ENCODE measurements at places on chromosomes 5 and 9.
A peak's percentile ranks its signal among the peaks of the same experiment; 100 is the strongest.

DNA sequence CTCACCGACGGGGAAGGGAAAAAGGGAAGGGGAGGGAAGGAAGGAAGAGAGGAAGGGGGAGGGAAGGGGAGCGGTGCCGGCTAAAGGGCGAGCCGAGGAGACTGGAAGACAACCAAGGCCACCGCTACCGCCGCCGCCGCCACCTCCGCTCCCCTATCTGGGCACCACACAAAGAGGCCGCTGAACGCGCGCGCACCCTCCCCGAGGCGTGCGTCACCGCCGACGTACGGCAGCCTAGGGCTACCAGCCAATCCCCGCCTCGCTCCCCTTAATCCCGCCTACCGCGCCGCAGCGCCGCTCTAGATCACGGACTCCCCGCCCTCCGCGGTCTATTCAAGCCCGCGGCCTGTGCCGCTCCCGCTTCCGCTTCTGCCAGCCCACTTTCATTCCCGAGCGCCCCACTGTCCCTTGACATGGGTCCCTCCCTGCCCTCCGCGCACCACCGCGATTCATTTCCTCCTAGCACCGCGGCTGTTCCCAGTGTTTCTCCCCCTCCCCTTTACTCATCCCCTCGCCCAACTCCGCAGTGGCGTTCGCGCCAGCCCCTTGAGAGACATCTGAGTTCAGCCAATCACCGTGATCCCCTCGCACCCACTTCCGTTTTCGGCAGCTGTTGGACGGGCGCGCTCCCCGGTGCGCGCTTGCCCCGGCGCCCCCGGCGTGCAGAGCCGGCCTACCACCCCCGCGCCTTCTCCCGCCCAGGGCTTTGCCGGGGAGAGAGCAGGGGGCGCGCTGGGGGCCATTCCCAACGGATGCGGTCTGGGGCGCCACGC is at the start of gene HNRNPA0:
TSS of gene HNRNPA0 (minus strand) at position 176 of the 773 bp plus-strand sequence. CDS start 297 bp downstream, outside the sequence.
- peak; percentile 92 for DNase-seq

- no peak for DNase-seq
These were observed 43.5 kb upstream of the ANKDD1B start for GRCh38 chr5:75567710-75568109.

- DNase-seq = no peak
These were observed 26.6 kb upstream of the CD180 start for GRCh38 chr5:67223211-67223610.

DNA sequence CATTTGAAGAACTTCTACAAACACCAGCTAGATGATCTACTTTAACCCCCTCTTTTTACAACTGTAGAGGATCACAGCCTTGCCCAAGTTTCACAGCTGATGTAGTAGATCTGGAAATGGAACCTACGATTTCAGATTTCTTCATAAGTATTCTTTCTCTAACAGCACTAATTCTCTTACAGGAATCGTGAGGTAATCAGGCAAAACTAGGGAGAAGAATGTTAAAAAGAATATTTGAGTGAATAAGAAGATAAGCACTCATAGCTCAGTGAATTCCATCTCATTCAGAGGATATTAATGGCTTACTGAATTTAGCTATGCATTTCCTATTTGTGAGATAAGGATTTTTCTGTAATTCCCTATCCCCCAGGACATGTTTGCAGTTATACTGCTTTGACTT is 42.1 kb downstream of the NADK2 start:
- DNase-seq = no peak

GRCh38 chr5:67377631-67378030 is 181.0 kb upstream of the CD180 start:
- no peak for DNase-seq

DNA sequence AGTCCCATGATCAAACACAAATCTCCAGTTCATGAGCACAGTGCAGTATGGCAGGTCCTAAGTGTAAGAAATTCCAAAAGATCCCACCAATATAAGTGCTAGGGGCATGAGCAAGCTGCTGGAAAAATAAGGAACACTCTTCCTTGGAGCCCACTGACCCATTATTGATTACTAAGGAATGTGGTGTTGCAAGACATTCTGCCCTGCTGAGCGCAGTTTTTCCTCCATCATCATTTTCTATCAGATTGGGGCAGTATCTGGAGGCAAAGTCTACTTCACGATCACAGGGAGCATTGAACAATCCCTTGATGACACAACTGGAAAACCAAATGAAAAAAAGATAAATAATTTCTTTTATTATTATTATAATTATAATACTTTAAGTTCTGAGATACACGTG is 129.2 kb downstream of the UGCG start:
- DNase-seq = no peak

DNA sequence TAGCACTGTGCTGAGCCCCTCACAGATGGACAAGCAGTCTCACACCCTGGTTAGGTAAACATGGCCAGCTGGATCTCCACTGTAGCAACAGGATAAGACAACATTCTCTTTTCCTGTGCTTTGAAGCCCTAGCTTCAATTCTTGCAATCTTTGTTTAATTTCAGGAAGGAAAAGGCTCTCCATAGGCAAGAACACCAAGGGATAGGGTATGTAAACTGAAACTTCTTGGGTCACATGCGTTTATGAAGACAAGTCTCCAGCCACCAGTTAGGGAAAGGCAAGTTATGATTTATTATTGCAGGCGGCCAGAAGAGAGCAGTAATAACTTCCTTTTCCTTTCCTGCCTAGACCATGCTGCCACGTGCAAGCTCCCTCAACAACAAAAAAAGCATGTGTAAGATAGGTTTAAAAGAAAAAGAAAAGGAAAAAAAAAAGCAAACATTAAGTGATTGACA is 50.1 kb upstream of the POU5F2 start:
- DNase-seq = peak; percentile 14

- DNase-seq = no peak
These were observed 33.4 kb downstream of the ARHGAP26 start for GRCh38 chr5:142803428-142804125.

DNA sequence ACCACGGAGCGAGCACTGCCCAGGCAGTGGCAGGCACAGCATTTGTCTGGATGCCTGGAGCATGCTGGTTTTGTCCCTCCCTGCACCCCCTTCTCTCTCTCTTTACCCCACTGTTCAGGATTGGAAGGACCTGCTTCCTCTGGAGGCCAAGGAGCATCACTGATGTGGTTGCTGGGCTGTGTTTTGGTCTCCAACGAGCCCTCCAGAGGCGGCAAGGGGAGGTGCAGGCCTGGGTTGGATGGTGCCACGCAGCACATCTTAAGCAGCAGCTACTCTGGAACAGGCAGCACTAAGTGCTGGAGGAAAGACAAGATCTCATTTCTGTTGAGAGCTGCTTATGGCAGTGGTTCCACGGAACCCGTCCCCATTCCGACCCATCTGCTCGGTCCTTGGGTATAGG is 139.6 kb downstream of the CMYA5 start:
- no peak for DNase-seq

- no peak for DNase-seq
These were observed 5.5 kb downstream of the NR3C1 start for GRCh38 chr5:143398053-143398355.

GRCh38 chr5:134127988-134128647 is 13.6 kb downstream of the TCF7 start:
- no peak for DNase-seq

DNA sequence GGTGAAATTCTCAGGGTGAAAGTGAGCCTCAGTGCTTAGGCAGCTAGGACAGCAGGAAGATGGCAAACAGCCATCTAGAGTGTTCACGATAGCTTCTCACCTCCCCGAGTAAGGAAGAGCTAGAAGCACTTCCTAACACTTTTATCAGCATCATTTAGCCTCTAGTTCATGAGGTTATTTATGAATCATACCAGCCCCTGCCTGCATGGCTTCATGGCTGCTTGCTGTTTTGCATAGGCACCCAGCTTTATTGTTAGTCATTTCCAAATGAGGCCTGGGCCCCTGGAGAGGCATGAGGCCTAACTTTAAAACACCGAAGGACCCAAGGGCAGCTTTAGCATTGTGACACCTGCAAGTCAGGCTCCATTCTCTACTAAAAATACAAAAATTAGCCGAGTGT is 134.9 kb upstream of the PANK3 start:
- no peak for DNase-seq

- peak; percentile 73 for DNase-seq
These were observed 279.8 kb upstream of the POU5F2 start for GRCh38 chr5:94021246-94021645.

DNA sequence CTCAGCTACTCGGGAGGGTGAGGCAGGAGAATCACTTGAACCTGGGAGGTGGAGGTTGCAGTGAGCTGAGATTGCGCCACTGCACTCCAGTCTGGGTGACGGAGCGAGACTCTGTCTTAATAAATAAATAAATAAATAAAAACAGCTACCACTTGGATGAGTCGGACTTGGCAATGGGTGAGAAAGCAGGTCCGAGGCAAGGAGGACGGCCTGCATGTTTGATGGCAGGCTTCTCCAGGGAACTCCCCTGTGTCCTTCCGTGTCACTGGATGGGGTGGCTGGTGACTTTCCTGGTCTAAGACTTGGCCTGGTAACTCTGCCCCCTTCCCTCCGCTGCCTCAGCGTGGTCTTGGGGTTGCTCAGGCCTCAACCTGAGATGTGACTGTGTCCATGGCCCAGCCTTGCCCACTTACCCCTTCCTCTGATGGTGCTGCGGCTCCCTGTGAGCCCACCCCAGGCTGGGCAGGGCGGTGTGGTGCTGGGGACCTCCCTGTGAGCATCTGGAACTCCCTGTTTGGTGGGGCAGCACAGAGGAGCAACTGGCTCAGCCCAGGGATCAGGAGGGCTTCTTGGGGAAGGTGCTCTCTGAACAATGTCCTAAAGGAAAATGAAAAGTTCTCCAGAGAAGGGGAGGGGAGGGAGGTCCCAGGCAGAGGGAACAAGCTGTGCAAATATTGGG is 62.5 kb upstream of the PSD2 start:
- DNase-seq = no peak

DNA sequence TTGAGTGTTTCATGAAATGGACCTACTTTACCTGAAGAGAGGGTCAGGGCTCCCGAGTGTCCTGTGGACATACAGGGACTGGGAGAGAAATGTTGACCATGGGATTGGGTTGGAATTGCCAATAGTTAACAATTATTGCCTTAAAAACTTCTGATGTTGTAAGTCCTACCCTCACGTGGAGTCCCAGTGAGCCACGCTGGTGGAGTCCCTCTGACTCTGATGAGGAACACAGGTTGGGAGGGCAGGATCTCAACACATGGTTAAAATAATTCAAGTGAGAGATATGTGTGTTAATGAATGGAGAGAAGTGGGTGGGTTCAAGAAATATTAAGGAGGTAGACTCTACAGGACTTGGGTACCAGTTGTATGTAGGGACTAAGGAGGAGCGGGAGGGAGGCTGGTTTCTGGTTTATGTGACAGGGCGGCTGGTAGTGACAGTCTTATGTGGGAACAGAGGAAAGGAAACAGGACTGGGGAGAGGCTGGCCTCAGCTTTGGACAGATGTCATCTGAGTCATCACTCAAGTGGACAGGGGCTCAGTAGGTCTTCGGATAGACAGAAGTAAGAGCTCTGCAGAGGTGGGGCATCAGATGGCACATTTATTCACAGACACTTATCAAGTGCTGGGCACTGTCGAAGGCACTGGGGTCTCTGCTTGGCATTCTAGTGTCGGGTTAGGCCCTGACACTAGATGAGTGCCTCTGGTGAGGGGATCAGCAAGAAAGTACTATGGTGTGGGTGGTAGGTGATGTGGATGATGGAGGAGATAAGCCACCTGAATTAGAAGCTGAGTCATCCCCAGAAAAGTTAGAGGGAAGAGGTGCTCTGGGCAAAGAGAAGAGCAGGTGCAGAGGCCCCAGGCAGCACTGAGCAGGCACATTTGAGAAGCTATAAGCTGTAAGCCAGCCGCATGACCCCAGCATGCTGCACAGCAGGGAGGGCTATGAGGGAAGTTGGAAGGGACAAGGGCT is 27.2 kb downstream of the MAML1 start:
- DNase-seq = no peak

DNA sequence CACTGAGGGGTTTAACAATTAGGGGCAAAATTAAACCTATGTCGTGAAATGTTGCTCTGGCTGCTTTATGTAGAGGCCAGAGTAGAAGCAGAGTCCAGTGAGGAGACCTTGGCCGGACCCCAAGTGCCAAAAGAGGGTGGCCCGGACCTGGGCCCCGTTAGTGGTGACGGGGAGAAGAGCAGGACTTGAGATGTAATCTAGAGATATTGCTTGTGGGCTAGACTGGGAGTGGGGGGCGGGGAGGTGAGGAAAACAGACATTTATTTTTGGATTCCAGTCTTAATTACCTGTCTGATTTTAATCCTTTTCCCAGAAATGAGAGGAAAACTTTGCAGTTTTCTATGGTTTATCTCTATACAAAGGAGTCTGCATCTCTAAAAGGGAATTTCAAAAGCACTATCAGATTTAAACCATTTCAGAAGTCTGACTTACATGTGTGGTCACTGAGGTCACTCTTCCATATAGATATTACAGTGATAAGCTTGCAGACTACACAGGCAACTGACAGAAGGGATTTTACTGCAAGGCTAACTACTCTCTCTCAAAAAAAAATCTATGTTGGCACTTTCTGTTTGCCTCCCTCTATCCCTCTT is 108.1 kb downstream of the MED27 start:
- DNase-seq = no peak

DNA sequence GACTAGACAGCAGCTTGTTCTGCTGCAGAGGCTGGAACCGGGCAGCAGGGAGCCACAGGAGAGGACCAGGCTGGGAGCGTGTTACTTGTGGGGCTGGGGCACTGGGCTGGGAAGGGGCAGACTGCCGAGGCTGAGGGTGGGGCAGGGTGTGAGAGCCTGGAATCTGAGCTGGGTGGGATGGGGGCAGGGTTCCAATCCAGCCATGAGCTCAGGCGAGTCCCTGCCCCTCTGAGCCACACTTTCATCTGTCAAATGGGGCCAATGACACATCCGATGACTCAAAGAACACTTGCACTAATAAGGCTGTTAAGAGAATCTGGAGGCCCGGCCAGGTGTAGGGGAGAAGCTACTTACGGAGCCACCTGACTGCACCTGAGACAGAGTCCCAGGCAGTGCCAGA is 18.7 kb upstream of the WDR38 start:
- DNase-seq = no peak

DNA sequence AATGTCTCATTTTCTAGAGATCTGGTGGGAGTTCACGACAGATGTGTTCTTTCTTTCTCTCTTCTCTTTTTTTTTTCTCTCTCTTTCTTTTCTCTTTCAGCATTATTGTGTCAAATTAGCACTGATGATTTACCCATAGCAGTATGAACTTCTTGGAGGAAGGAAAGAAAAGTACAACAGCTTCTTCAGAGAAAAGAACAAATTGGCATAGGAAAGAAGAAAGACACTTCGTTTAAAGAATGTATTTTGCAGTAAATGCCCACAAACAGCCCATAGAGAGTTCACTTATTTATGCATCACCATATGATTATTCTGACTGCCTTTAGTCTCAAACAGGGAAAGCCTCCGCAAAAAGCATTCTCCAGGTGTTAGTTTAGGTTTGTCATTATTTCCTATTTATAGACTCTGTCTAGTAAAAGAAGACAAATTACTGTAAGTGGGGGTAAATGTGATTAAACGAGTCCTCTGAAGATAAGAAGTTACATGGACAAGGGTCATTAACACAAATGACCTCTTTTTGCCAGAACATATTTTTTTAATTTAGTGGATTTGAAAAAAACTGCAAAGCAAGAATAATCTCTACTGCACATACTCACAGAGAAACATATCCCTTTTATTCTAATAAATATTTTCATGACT is 68.0 kb downstream of the POU5F2 start:
- DNase-seq = no peak
